ENCODE measurements at places on chromosomes 2 and 18. TPM values are rescaled to one million over a fixed set of nuclear protein-coding genes. Genes with fewer than 3 reads are reported as not detected.

Gene CFAP65
- 0.03 TPM for total RNA-seq

Gene GAREM2
- 2.4 TPM for total RNA-seq

Gene ARHGAP28
- 0.03 TPM for total RNA-seq

Gene PRSS56
- not detected for total RNA-seq

Gene RGPD4
- total RNA-seq, result not detected

Gene GCG
- total RNA-seq, result not detected

Gene PRKAG3
- total RNA-seq, result 0.52 TPM

Gene CNDP1
- not detected for total RNA-seq

Gene SLC25A12
- 23.5 TPM for total RNA-seq

Gene LRRC30
- not detected for total RNA-seq

Gene SLC19A3
- 0.78 TPM for total RNA-seq

Gene B4GALT6
- 3.1 TPM for total RNA-seq

Gene HOXD10
- total RNA-seq, result not detected

Gene SGPP2
- total RNA-seq, result not detected

Gene MCEE
- total RNA-seq, result 23.0 TPM

Gene LMAN2L
- 32.5 TPM for total RNA-seq

Gene SLC8A1
- 116 TPM for total RNA-seq

Gene ARL4C
- 79.7 TPM for total RNA-seq

Gene SH3RF3
- 7.8 TPM for total RNA-seq

Gene PLGLB2
- 1.3 TPM for total RNA-seq

Gene VWC2L
- total RNA-seq, result not detected

Gene IL1RL1
- 40.2 TPM for total RNA-seq

Gene SCLY
- 18.3 TPM for total RNA-seq

Gene CD8B2
- total RNA-seq, result not detected

Gene TUBA3D
- total RNA-seq, result not detected

Gene WNT6
- not detected for total RNA-seq

Gene RAPGEF4
- 5.0 TPM for total RNA-seq

Gene UGT1A5
- total RNA-seq, result not detected

Gene M1AP
- 0.26 TPM for total RNA-seq

Gene CLEC4F
- total RNA-seq, result not detected

Gene ATP6V1C2
- total RNA-seq, result not detected

Gene ZNF397
- total RNA-seq, result 14.5 TPM

Gene XPO1
- total RNA-seq, result 312 TPM

Gene ARHGAP15
- total RNA-seq, result not detected

Gene HSPD1
- total RNA-seq, result 181 TPM

Gene PSMA8
- not detected for total RNA-seq

Gene ZNF385B
- not detected for total RNA-seq

Gene C1GALT1C1L
- 0.20 TPM for total RNA-seq

Gene PLEKHH2
- total RNA-seq, result 8.9 TPM

Gene ARHGAP25
- 0.10 TPM for total RNA-seq

Gene TFCP2L1
- under 0.01 TPM for total RNA-seq

Gene PPP3R1
- 32.8 TPM for total RNA-seq

Gene UGT1A7
- total RNA-seq, result 0.96 TPM

Gene OTOF
- not detected for total RNA-seq

Gene APOB
- not detected for total RNA-seq

Gene ERBB4
- total RNA-seq, result 2.6 TPM

Gene REG3G
- not detected for total RNA-seq

Gene EHD3
- total RNA-seq, result 101 TPM

Gene FEV
- total RNA-seq, result not detected

Gene LINC00305
- total RNA-seq, result not detected

Gene CPO
- total RNA-seq, result not detected

Gene USP37
- total RNA-seq, result 10.2 TPM

Gene WNT10A
- total RNA-seq, result not detected

Gene APLF
- 5.6 TPM for total RNA-seq

Gene TNFAIP6
- total RNA-seq, result 10.0 TPM

Gene AGXT
- not detected for total RNA-seq

Gene ACSL3
- total RNA-seq, result 115 TPM
